ENCODE measurements at places on chromosomes 3 and 15.

GRCh38 chr3:52857133-52857532, 22.3 kb upstream of the MUSTN1 start:
- no peak for DNase-seq

- DNase-seq, result no peak
Observed at GRCh38 chr15:77540312-77541060, 92.2 kb downstream of the LINGO1 start.

- DNase-seq, result no peak
Observed at GRCh38 chr3:2851361-2851760, 258.8 kb downstream of the IL5RA start.

GRCh38 chr15:27480141-27480530, 509.2 kb downstream of the GABRG3 start:
- DNase-seq, result no peak

- no peak for DNase-seq
Observed at GRCh38 chr3:27802849-27803248, 80.7 kb upstream of the EOMES start.

DNA sequence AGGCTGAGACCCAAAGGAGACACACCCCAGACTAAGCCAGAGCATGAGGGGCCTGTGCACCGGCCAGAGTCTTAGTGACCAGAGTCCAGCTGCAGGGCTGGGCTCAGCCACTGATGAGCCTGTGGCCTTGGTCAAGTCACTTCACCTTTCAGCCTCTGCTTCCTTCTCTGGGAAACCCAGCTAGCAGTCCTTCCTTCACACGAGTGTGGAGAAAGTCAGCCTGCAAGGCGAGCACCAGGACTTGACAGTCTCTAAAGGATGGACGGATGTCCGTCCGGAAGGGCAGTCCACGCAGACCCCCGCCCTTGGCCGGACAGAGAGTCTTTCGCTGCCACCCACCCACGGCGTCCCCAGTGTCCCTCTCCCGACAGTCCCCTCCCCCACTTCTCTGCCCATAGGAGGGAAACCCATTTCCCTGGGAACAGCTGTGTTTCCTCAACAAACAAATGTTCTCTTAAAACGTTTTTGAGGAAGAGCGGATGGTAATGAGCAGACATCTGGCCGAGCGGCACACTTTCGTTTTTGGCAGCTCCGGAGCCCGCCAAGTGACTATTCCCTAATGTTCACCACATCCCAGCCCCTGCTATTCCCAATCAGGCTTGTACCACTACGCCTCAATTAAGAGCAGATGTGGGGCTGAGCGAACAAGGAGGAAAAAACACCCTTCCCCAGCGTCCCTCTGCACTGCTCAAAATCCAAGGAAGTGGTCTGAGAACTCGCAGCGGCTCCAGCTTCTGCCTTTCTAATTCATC, 129.1 kb upstream of the SMAD3 start:
- DNase-seq, result peak; percentile 28

DNA sequence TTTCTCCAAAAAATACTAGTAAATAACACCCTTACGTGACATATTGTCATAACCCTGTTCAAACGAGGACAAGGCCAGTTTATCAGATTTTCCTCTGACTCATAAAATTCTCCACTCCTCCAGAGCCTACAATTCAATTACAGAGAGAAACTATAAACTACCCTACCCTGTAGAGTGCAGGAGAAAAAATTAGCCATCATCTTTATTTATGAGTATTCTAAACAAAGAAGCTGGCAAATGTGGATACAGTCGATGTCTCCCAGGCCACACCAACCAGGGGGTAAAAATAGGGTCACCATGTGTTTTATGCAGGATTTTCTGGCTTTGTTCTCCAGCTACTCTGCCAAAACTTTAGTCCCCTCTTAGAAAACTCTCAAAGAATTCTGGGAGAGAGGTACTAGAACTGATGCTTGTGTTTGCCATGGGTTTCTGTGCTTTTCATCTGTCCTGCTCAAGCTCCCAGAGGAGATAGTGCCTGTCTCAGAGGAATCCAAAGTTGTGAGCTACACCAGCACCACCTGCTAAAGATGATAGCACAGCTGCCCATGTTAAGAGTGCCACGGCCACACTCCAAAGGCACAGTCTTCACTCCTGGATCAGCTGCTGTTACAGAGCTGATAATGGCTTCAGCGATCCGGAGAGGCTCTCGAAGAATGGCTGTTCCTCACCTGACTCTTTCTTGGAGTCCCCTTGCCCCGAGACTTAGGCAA, 150.2 kb downstream of the IMPG2 start:
- DNase-seq, result no peak

GRCh38 chr3:149655826-149656574, 1.8 kb downstream of the WWTR1 start:
- no peak for DNase-seq

DNA sequence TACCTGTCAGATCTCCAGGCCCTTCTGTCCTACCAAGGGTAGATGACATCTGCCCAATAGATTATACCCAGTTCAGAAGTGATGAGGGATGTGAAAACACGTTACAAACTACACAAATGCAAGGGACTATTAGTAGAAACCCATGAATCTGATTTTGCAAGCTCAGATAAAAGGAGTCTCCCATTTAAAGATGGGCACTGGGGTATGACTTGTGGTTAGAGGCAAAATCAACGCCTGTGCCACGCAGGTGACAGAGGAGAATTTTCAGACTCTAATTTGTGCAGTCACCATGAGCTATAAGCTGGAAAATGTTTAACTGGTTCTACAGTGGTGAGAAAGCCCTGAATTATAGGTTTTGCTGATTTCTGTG, 184.4 kb upstream of the LPP start:
- no peak for DNase-seq

- no peak for DNase-seq
Observed at GRCh38 chr3:148789906-148790305, 37.7 kb upstream of the CPB1 start.

DNA sequence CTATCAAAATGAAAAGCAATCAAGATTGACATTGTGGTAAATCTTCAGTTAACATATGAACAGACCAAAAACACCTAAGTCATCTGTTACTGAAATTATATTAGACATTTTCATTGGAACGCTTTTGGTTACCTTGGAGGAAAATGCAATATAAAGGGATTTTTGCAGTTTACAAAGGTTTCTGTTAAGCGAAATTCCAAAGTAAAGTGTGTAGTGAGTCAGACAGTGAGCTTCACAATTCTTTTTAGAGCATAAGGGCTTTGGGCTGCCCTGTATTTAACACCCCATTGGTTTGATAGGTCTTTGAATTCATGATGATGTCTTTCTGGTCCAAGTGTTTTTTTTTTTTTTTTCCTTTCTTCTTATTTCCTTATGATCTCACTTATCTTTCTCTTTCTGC, 462.8 kb downstream of the EDEM1 start:
- DNase-seq, result no peak

DNA sequence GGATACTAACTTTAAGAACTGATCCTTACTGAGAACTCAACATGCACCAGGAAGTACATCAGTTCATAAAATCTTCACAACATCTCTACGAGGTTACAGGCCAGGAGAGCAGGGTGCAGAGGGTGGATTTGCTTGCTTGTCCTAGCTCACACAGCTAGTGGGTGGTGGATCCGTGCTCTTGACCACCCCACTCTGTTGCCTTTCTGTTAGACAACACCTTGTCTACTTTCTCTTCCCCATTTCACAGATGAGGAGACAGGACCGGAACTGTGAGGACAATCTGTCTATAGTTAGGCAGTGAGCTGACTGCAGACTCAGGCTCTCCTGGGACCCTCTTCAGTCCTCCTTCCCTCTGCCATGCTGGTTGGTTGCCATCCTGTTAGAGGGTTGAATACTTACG, 221.7 kb upstream of the TLE3 start:
- DNase-seq, result no peak

DNA sequence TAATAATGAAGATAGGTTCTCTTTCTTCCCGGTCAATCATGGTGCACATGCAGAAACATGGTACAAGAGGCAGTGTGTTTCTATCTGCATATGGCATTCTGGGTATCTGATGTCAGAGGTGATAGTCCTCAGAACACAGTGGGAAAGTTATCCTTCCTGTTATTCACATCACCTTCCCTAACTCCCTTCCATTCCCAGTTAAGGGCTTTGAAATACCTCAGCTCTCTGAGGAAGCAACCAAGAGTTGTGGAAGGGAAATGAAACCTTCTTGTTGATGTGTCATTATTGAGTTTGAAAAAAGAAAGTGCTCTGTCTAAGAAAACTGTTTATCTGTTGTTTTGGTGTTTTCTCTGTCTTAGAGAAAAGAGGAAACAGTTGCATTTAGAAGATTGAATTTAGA, 21.9 kb upstream of the P2RY13 start:
- no peak for DNase-seq

GRCh38 chr3:143596957-143597642, 251.2 kb downstream of the SLC9A9 start:
- DNase-seq, result no peak

DNA sequence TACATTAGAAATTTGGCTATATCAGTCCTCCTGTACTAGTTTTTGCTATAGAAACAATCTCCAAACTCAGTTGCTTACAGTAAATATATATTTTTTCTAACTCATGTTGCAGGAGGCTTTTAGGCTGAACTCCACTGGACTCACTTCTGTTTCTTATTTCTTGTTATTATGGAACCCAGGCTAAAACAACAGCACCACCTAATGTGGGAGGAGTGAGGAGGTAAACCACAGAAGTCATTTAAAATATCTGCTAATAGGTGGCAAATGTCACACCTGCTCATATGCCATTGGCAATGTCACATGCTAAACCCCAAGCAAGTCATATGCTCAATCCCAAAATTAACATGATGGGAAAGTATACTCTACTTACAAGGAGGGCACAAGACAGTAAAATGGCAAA, 462.2 kb downstream of the PLOD2 start:
- no peak for DNase-seq

DNA sequence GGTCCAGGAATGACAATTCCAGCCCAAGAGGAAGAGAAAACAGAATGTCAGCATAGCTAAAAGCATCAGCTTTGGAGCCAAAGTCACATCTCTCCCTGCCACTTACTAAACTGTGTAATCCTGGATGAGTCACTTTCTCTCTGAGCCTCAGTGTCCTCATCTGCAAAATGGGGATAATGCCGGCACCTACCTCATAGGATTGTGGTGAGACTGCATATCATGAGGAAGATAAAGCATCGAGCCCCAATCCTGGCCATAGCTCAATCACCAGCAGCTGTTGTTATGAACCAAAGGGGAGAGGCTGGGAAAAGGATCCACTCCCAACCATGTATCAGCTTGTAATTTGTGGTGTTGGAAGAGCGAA, 9.1 kb downstream of the SLC6A1 start:
- no peak for DNase-seq

DNA sequence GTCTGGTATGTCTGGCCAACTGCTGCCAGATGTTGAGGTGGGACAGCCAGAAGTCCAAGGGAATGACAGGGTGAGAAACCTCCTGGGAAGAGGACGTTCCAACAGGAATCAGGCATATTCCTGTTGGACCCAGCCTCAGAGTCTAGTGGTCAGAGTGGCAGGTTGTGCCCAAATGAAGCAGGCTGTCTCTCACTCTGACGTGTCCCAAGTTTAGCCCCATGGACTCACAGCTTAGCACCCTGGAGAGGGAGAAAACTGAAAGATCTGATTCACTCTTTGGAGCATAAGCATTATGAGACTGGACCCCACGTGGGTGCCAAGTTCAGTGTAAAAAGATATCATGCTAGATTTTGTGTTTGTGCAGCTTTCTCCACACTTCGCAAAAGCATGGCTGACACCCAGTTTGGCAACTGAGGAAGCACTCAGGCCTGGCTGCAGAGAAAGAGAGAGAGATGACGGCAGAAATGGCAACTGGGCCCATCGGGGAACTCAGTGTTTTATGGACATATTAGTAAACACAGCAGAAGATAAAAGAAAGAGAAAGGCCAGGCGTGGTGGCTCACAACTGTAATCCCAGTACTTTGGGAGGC, 88.2 kb upstream of the LMCD1 start:
- no peak for DNase-seq

DNA sequence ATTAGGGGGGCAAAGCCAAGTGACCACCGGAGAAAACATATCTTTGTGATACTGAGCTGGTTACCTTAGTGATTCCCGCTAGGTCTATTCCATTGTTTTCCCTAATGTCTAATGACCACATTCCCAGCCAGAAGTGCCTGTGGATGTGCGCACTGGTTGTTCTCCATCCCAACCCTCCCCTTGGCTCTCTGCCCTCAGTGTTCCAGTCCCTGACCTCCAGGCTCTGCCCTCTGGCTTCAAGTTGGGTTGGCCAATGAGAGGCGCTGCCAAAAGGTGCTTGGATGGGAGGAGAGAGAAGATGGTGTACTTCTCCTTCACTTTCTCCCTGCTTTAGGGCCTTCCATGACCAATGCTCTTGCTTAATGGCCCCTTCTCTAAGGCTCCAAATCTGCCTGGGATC, 2.4 kb downstream of the COLQ start:
- no peak for DNase-seq

GRCh38 chr15:63396152-63396928, 14.7 kb upstream of the CA12 start:
- DNase-seq, result no peak

DNA sequence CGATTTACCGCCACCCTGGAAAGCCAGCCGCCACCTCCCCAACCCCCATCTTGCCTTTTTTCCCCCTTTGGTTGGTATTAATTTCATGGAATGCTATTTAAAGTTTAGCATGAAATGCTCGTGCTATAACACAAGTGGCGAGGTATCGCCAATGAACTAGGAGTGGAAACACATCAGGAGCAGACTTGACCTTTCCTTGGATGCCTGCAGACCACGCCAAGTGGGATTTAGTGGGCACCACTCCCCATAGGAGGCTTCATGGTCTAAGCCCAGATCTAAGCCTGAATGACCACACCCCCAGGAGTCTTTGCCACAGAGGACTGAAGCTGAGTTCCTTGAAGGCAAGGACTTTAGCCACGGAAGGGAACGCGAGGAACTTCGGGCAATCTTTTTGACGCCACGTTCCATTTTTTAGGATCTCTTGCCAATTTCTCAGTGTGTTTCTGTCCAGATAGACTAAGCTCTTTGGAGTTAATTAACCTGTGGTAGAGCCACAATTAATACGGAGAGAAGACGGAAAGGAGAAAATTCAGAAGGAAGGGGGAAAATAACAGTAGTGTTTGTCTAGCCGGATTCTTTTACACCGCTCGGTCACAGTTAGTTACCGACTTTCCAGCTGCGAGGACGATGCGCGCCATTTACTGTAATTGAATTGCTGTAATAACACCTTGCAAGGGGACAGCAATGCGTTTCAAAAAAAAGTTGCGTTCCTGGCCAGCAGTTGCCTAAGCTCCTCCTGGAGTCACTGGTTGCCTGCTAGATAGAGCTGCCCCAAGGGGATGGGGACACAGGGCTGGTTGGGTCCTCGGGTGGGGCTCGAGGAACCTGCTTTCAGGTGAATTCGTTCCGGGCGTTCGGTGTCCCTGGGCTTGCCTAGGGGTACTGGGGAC, 37.1 kb downstream of the NR2F2 start:
- no peak for DNase-seq

- DNase-seq, result no peak
Observed at GRCh38 chr15:45521596-45522327, 793 bp downstream of the SLC30A4 start.

- no peak for DNase-seq
Observed at GRCh38 chr3:66381626-66382025, 119.2 kb downstream of the LRIG1 start.

- no peak for DNase-seq
Observed at GRCh38 chr3:188205992-188206416, 52.0 kb downstream of the LPP start.
